ENCODE measurements at places on chromosomes 7 and 10. TPM values are rescaled to one million over a fixed set of nuclear protein-coding genes. Genes with fewer than 3 reads are reported as not detected.

- no peak overlapping the region for H3K27ac ChIP-seq
- no peaks in the 10 kb centered on the region for H3K27me3 ChIP-seq
- no peaks in the 10 kb centered on the region for H3K36me3 ChIP-seq
- DNase-seq, result no peak
Observed at GRCh38 chr10:105113666-105114065, 472.6 kb downstream of the SORCS3 start.

Gene WNT8B
- not detected for total RNA-seq

Gene ALKBH4
- total RNA-seq, result 16.3 TPM

DNA sequence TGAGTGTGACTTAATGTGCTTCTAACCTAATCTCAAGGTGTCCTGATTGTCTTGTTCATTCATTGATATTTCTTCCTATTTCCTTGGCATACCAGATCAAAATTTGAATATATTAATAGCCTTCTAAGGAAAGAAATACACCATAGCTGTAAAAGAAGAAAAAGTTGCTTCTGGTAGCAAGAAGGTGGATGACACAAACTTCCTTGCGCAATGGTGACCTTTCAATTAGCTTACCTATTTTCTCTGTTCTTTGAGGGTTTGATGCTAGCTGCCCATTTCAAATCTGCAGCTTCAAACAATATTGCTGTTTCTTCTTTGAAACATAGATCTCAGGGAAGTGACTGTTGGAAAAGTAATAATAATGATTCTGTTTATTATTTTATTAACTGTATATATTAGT lies 108.8 kb downstream of the ADAM22 start:
- no peak for DNase-seq
- no peaks in the 10 kb centered on the region for H3K27me3 ChIP-seq
- no peak overlapping the region for H3K4me3 ChIP-seq
- H3K36me3 ChIP-seq, result no peaks in the 10 kb centered on the region

Gene HOXA2
- 0.36 TPM for total RNA-seq

Gene DEPP1
- total RNA-seq, result 87.6 TPM

Gene LIPM
- total RNA-seq, result not detected

DNA sequence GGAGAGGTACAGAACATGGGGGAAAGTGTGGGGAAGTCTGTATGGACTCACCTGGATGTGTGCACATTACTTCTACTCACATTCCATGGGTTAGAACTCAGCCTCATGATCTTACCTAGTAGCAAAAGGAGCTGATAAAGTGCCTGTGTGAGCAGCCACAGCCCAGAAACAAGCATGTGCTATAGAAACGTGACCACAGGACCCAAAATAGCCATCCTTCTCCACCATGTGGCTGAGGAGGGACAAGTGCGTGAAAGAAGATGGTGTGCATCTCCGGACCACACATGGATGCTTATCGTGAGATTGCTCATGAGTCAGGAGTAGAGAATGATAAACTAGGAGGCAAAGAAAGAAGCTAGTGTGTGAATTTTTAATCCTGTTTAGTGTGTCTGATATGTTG lies 336.4 kb upstream of the PLXDC2 start:
- H3K4me3 ChIP-seq, result no peak overlapping the region
- no peaks in the 10 kb centered on the region for H3K4me1 ChIP-seq
- no peaks in the 10 kb centered on the region for H3K27me3 ChIP-seq
- H3K27ac ChIP-seq, result no peak overlapping the region
- no peak for DNase-seq

Gene CTAGE4
- 0.36 TPM for total RNA-seq

GRCh38 chr7:80929619-80930018 lies 10.8 kb upstream of the SEMA3C start:
- no peaks in the 10 kb centered on the region for H3K36me3 ChIP-seq
- no peak for DNase-seq
- H3K27me3 ChIP-seq, result no peaks in the 10 kb centered on the region
- H3K4me3 ChIP-seq, result no peak overlapping the region

DNA sequence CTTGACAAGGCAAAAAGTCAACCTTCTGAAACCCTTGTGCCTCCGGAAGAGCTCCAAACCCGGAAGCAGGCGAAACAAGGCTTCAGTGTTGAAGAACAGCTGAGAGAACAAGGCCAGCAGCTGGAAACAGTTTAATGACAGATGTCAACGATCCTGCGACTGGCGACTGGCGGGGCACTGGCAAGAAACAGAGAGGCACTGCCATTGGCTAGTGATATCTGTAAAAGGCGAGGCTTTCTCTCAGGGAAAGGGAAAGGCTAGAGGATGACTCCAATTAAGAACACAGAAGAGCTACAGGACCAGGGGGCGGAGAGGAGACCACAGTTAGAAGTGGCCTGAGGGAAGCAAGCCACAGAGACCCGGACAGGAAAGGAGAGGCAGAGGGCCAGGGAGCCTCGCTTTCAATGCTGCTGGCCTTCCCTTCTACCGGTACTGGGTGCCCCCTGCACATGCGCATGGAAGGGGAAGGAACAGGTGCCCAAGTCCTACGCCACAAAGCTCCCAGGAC lies 19.4 kb downstream of the ITGB1 start:
- H3K36me3 ChIP-seq, result peaks cover 47% of the 10 kb centered on the region
- peak overlapping the region; percentile 39 for H3K4me3 ChIP-seq

- no peaks in the 10 kb centered on the region for H3K27me3 ChIP-seq
- H3K27ac ChIP-seq, result no peak overlapping the region
- no peaks in the 10 kb centered on the region for H3K4me1 ChIP-seq
- H3K36me3 ChIP-seq, result no peaks in the 10 kb centered on the region
Observed at GRCh38 chr7:7742223-7742622, 23.8 kb upstream of the RPA3 start.

DNA sequence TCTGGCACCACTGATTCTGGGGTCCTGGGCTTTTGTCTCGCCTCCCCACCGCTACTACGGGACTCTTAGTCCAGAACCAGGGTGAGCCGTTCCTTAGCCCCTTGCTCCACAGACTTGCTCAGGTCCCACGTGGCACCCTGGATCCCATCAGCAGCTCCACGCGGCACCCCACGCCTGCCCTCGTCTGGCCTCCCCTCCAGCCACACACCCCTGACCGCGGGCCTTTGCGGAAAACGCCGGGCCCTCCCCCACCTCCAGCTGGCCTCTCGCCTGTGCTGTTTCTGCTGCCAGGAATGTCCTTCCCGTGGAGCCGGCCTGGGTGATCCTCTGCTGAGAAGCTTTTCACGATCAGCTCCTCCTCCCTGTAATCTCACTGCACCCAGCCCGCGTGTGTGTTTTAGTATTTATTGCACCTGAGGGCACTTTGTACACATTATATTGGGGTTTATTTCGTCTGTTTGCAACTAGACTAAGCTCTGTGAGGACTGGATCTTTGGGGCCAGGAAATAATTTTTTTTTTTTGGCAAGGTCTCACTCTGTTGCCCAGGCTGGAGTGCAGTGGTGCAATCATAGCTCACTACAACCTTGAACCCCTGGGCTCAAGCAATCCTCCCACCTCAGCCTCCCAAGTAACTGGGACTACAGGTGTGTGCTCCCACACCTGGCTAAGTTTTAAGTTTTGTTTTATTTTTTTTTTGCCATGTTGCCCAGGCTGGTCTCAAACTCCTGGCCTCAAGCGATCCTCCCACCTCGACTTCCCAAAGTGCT lies 10.5 kb upstream of the TTYH3 start:
- H3K27me3 ChIP-seq, result peaks cover 4% of the 10 kb centered on the region
- no peak for DNase-seq
- H3K4me1 ChIP-seq, result peaks cover 25% of the 10 kb centered on the region
- H3K36me3 ChIP-seq, result no peaks in the 10 kb centered on the region
- no peak overlapping the region for H3K27ac ChIP-seq

DNA sequence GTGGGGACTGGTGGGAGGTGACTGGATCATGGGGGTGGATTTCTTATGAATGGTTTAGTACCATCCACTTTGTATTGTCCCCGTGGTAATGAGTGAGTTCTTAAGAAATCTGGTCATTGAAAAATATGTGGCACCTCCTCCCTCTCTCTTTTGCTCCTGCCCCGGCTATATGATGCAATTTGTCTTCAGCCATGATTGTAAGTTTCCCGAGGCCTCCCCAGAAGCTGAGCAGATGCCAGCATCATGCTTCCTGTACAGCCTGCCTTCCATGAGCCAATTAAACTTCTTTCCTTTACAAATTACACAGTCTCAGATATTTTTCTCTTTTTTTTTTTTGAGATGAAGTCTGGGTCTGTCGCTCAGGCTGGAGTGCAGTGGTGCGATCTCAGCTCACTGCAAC lies 2.6 kb upstream of the KDM7A start:
- DNase-seq, result no peak
- H3K27me3 ChIP-seq, result peaks cover 22% of the 10 kb centered on the region
- H3K36me3 ChIP-seq, result no peaks in the 10 kb centered on the region
- no peak overlapping the region for H3K4me3 ChIP-seq
- no peak overlapping the region for H3K27ac ChIP-seq
- H3K4me1 ChIP-seq, result peaks cover 14% of the 10 kb centered on the region

Gene PCBD1
- 21.8 TPM for total RNA-seq

Gene UBE2D4
- total RNA-seq, result 19.2 TPM

GRCh38 chr7:11203683-11204082 lies 230.0 kb downstream of the PHF14 start:
- no peaks in the 10 kb centered on the region for H3K27me3 ChIP-seq
- no peaks in the 10 kb centered on the region for H3K36me3 ChIP-seq
- no peak overlapping the region for H3K27ac ChIP-seq
- no peaks in the 10 kb centered on the region for H3K4me1 ChIP-seq
- no peak overlapping the region for H3K4me3 ChIP-seq

Gene COBL
- total RNA-seq, result under 0.01 TPM

Gene ANKRD16
- total RNA-seq, result 9.4 TPM

Gene UCN3
- total RNA-seq, result not detected

DNA sequence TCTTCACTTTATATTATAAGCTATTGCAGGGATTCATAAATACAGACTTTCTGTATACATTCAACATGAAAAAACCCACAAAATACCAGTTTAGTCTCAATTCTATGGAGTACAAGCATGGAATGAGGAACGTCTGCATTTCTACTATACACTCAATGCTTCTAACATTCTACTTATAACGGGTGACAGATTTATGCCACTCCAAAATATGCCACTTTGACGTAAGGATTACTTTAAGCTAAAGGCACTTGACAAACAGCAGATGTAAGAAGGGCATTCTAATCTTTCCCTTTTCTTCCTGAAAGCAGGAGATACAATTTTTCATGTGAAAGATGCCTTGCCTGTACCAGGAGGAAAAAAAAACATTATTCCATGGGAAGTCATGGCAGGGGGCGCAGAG lies 205.5 kb upstream of the LRRN3 start:
- no peaks in the 10 kb centered on the region for H3K36me3 ChIP-seq
- no peaks in the 10 kb centered on the region for H3K27me3 ChIP-seq
- no peak overlapping the region for H3K27ac ChIP-seq
- no peak overlapping the region for H3K4me3 ChIP-seq

Gene WASHC2C
- 69.5 TPM for total RNA-seq

Gene FXYD4
- total RNA-seq, result not detected

DNA sequence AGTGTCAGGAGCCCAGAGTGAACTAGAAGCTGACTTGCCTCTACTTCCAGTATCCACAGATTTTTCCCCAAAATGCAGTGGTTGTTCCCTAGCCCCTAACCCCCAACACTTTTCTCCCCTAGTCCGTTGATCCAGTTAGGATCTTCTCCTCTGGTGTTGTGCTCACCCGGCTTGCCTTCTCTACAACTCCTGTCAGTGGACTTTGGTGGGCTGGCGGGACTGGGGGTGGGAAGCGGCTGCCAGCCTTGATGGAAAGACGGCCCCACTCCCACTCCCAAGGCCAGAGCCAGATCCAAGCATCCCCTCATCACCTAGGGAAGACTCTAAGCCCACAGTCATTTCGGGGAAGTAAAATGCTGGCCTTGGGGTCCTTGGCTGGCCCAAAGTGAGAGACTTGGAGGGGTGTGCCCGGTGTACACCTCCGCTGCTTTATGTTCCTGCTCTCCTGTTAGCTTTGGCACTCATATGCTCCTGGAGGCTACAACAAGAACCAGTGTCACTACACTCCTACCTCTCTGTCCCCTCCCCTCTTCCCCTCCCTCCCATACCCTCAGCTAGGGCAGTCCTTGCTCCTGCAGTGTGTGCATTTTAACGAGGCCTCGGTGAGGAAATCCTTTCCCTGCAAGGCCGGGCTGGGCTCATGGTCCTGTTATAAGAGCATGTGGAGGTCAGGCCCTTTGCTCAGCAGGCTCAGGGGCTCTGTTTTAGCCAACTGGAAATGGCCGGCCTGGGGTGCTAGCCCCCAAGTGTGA lies 930 bp upstream of the HOXA10 start:
- peak overlapping the region; percentile 75 for H3K4me3 ChIP-seq
- H3K36me3 ChIP-seq, result peaks cover 12% of the 10 kb centered on the region
- no peak for DNase-seq
- H3K27me3 ChIP-seq, result no peaks in the 10 kb centered on the region

DNA sequence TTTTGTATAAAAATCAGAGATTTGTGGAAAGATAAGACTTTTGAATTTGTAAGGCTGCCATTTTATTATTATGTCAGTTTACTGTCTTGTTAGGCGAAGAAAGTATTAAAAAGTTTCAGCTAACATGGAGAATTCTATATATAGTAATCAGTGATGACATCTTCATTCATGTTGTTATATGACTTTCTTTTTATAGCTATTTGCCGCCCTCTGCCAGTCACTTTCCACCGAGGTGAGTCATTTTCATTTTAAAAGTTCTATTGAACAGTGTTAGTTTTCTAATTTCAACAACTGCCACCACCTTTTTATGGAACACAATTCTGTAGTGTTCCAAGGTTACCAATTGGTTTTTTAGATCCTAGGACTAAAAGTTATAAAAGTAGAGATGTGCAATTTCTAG lies 11.8 kb downstream of the CUTC start:
- no peaks in the 10 kb centered on the region for H3K27me3 ChIP-seq
- DNase-seq, result peak; percentile 73
- H3K27ac ChIP-seq, result peak overlapping the region; percentile 81
- peaks cover 28% of the 10 kb centered on the region for H3K4me1 ChIP-seq

Gene IFIT5
- 39.1 TPM for total RNA-seq

DNA sequence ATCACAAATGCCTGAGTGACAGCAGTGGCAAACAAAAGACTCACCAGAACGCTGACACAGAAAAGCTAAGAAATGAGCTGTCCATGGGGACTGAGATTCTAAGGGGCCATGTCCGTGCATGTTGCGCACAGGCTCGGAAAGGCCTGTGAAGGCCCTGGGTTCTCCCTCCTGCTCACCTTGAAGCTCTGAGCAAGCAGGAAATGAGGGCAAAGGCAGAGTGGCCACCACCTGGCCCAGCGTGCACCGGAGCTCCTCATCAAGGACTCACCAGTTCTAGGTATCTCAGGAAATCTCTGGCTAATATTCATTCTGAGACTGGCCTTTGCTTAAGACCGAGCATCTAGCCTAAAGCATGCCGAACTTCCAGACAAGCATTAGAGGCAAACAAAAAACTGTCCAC lies 52.7 kb downstream of the MAD1L1 start:
- no peak overlapping the region for H3K27ac ChIP-seq
- DNase-seq, result no peak
- H3K4me3 ChIP-seq, result no peak overlapping the region
- H3K36me3 ChIP-seq, result no peaks in the 10 kb centered on the region
- peaks cover 12% of the 10 kb centered on the region for H3K4me1 ChIP-seq

DNA sequence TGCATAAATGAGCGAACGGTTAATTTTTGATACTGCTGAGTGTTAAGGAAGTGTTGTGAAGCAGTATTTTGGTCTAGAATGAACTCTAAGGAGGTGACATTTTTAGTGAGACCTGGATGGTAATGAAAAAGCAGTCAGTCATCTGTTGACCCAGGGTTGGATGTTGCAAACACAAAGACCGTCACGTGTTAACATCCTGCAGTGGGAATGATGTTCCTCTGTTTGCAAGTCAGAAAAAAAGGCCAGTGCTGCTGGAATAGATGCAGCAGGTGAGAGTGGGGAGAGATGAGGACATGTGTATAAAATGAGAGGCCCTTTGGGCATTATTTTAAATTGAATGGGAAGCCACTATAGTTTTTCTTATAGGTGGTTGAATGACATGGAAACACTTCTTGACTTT lies 39.3 kb downstream of the INSYN2A start:
- H3K27ac ChIP-seq, result peak overlapping the region; percentile 19
- no peaks in the 10 kb centered on the region for H3K36me3 ChIP-seq
- H3K4me3 ChIP-seq, result no peak overlapping the region
- H3K27me3 ChIP-seq, result no peaks in the 10 kb centered on the region
- no peak for DNase-seq
- peaks cover 26% of the 10 kb centered on the region for H3K4me1 ChIP-seq

Gene MYL10
- total RNA-seq, result not detected

Gene PDCD11
- total RNA-seq, result 19.2 TPM

All from osteoblast (primary cell).